ENCODE measurements at places on chromosomes 13 and 19. TPM values are rescaled to one million over a fixed set of nuclear protein-coding genes. Genes with fewer than 3 reads are reported as not detected.

Gene RYR1
- 0.06 TPM for total RNA-seq

Gene VSTM2B
- total RNA-seq, result not detected

Gene GNG7
- 0.19 TPM for total RNA-seq

GRCh38 chr13:75751350-75751749 lies 115.2 kb downstream of the LMO7 start:
- no peak for DNase-seq

DNA sequence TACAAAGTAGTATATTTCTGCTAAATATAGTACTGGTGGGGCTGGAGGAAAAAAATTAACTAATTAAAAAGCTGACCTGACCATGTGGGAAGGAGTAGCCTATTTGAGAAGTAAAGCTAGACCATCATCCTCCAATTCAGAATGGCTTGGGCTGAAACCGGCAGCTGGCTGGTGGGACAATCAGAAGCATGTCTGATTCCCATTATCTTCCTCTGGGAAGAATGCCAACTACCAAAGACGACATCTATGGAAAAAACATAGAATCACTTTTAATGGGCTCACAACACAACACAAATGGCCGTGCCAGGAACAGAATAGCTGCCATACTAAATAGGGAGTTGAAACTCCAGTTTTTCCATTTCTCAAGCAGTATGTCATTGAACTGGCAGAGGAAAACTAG lies 120.4 kb upstream of the FREM2 start:
- no peak for DNase-seq

All from glomerular endothelial cell (primary cell).